Stomach (tissue), 19 donors: ENCODE measurements at places on chromosomes 13 and 19. TPM values are rescaled to one million over a fixed set of nuclear protein-coding genes. Genes with fewer than 3 reads are reported as not detected.
A peak's percentile ranks its signal among the peaks of the same experiment; 100 is the strongest.

Gene ADGRE3
- not detected for total RNA-seq

- H3K4me1 ChIP-seq: peaks cover 5% of the 10 kb centered on the region
- H3K4me3 ChIP-seq: no peak overlapping the region
- H3K27me3 ChIP-seq: no peaks in the 10 kb centered on the region
- H3K36me3 ChIP-seq: peaks cover 13% of the 10 kb centered on the region
- no peak overlapping the region for H3K27ac ChIP-seq
Observed at GRCh38 chr13:113329656-113330312, 32.7 kb downstream of the LAMP1 start.

Gene ANGPTL4
- 19.8 TPM for total RNA-seq

DNA sequence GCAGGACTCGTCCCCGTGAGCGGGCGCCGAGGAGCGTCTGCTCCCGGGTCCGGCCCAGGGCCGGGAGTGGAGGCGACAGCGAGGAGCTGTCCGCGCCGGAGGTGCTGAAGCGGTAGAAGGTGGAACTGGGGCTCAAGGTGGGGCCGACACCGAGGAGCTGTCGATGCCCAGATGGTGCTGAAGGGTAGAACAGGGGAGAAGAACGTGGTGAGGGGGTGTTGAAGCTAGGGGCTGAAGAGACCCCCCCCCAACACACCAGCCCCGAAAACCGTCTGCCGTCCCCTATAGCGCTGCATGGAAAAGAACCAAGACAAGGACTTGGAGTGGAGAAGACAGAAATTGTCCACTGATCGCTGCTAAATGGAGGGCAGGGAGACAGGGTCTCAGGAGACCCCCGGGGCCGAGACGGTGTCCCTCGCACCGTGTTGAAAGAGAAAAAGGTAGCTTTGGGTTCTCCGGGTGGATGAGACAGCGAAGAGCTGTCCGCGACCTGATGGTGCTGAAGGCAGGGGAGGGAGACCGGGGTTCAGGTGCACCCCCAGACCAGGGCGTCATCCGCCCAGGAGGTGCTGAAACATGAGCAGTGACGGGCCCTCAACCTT is 7.1 kb upstream of the PDE4C start:
- H3K4me1 ChIP-seq: peaks cover 12% of the 10 kb centered on the region
- DNase-seq: peak; percentile 86
- no peaks in the 10 kb centered on the region for H3K36me3 ChIP-seq
- no peak overlapping the region for H3K27ac ChIP-seq
- H3K4me3 ChIP-seq: no peak overlapping the region

Gene SIGLEC5
- 1.8 TPM for total RNA-seq

- H3K27me3 ChIP-seq: no peaks in the 10 kb centered on the region
- DNase-seq: peak; percentile 88
- peak overlapping the region; percentile 85 for H3K27ac ChIP-seq
- H3K36me3 ChIP-seq: no peaks in the 10 kb centered on the region
Observed at GRCh38 chr19:18021121-18021755, 13.3 kb downstream of the ARRDC2 start.

GRCh38 chr13:107329991-107330390 is 762.1 kb upstream of the ARGLU1 start:
- no peak overlapping the region for H3K27ac ChIP-seq
- H3K4me1 ChIP-seq: no peaks in the 10 kb centered on the region
- H3K4me3 ChIP-seq: no peak overlapping the region
- H3K27me3 ChIP-seq: no peaks in the 10 kb centered on the region
- no peaks in the 10 kb centered on the region for H3K36me3 ChIP-seq
- DNase-seq: no peak

Gene COMMD6
- total RNA-seq: 15.4 TPM

DNA sequence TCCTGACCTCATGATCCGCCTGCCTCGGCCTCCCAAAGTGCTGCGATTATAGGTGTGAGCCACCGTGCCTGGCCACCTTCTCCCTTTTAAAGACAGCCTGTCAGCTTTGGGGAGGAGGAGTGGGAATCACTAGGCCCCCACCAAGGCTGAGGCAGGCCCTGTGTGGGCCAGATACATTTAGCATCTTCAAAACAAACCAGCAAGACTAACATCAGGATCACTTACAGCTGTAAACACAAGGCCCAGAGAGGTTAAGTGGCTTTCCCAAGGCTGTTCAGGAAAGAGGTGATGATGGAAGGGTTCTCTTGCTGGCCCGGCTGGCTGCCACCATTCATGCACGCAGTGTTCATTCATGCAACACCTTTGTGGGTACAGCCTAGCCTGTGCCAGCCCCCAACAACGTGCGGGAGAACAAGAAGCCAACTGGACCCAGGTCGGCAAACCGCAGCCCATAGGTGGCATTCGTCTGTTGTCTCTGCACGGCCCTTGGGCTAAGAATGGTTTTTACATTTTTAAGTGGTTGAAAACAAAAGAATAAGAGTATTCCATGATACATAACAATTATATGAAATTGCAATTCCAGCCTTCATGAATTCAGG is 23.0 kb downstream of the IER2 start:
- H3K4me3 ChIP-seq: no peak overlapping the region
- H3K4me1 ChIP-seq: peaks cover 33% of the 10 kb centered on the region
- H3K27ac ChIP-seq: peak overlapping the region; percentile 80
- no peaks in the 10 kb centered on the region for H3K27me3 ChIP-seq

DNA sequence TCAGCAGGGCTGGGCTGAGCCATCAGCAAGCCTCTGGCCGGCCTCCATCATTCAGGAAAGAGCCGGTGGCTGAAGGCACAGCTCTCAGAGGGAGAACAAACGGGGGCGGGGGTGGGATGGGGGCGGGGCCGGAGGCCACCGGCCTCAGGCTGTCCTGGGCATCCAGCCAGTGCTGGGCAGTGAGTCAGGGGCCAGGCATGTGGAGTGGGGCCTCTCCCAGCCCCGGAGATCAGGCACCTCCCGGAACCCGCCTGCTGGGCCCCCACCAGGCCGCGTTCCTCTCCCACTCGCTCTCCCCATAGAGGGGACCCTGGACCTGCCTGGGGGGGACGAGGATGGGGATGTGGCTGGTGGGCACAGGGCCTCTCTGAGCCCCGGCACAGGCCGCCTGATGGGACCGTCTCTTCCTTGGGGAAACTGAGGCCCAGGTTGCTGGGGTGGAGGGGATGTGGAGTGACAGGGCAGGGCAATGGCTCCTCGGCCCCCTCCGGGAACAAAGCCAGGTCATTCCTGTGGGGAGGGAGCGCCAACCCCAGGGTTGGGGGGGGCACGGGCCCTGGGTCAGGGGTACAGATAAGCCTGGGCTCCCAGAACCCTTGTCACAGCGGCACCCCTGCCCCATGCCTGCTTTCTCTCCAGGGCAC is 12.9 kb downstream of the SPC24 start:
- peak overlapping the region; percentile 93 for H3K27ac ChIP-seq
- DNase-seq: peak; percentile 96
- no peaks in the 10 kb centered on the region for H3K36me3 ChIP-seq
- peaks cover 57% of the 10 kb centered on the region for H3K4me1 ChIP-seq
- H3K4me3 ChIP-seq: no peak overlapping the region
- H3K27me3 ChIP-seq: no peaks in the 10 kb centered on the region

DNA sequence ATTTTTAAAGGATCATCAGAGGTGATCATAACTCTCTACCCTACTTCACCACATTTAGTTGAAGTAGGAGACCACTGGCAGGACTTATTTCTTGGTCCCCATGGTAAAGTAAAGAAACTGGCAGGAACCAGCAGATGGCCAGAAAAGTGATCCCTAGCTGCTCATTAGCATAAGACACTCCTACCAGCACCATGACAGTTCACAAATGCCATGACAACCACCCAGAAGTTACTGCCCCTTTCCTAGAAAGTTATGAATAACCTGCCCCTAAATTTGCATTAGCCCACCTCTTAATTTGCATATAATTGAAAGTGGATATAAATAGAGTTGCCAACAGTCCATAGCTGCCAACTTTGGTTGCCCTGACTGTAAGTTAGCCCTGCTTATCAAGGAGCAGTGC is 18.4 kb upstream of the RUBCNL start:
- no peaks in the 10 kb centered on the region for H3K36me3 ChIP-seq
- no peak for DNase-seq
- no peak overlapping the region for H3K27ac ChIP-seq

DNA sequence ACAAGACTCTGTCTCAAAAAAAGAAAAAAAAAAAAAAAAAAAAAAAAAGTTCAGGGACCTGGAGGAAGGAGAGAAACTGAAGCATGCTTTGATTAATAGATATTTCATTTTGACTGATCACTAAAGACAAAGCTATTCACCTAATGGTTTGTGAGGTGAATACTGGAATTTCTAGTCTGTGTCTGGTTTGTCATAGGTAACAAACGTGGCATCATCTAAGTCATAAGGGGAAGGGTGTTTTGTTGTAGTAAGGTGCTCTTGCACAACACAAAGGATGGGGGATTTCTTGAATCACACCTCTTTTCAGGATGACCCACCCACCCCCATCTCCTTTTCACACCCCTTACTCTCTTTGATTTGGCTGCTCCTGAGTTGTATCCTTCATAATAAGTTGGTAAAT is 13.8 kb upstream of the ZNF69 start:
- no peak overlapping the region for H3K4me3 ChIP-seq
- H3K36me3 ChIP-seq: peaks cover 4% of the 10 kb centered on the region
- H3K27ac ChIP-seq: no peak overlapping the region

DNA sequence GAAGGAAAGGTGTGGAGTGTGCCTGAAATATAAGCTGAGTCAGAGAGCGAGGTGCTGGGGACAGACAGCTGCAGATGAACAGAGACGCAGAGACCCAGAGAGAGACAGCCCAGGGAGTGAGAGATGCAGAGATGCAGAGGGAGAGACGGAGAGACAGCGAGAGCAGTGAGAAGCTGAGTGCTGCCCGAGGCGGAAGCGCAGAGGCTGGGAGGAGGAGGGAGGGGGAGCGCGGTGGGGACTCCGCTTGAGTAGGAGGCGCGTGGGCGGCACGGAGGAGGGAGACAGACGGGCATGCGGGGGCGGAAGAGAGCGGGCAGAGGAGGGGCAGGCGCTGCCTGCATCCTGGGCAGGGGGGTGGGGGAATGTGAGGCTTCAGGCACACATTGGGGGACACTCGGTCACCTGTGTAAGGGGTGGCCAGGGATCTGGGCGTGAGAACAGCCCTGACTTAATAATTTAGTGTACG is 25.7 kb downstream of the SLC8A2 start:
- no peak overlapping the region for H3K27ac ChIP-seq
- H3K27me3 ChIP-seq: peaks cover 21% of the 10 kb centered on the region
- H3K36me3 ChIP-seq: no peaks in the 10 kb centered on the region

- no peaks in the 10 kb centered on the region for H3K36me3 ChIP-seq
- H3K27ac ChIP-seq: no peak overlapping the region
- H3K4me1 ChIP-seq: no peaks in the 10 kb centered on the region
- no peak for DNase-seq
Observed at GRCh38 chr13:32354040-32354439, 38.7 kb downstream of the BRCA2 start.

DNA sequence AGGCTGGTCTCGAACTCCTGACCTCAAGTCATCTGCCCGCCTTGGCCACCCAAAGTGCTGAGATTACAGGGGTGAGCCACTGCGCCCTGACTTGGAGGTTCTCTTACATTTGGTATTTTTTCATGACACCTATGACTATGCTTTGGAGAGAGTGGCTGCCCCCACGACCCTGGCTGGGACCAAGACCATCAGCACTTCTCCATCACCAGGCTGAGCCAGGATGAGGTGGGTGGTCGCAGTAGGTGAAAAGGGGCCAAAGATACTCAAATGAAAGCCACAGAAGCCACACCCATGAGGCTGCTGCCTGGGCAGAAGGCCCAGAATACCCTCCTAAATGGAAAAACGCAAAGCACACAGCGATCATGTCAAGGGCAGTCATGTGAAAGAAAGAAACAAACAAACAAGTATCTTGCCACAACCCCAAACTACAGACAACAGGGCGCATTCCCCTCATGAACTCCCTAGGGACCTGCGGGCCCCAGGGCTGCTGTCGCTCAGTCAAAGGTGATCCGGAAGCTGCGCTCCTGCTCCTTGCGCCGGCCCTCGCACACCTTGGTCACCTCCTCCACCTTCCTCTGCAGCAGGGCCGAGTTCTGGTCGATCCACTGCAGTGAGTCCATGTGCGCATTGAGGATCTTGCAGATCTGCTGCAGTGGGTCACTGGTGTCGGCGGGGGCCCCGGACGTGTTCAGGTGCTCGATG is 11.2 kb upstream of the IL4I1 start:
- no peak overlapping the region for H3K4me3 ChIP-seq
- no peak overlapping the region for H3K27ac ChIP-seq
- peaks cover 61% of the 10 kb centered on the region for H3K36me3 ChIP-seq
- peaks cover 12% of the 10 kb centered on the region for H3K4me1 ChIP-seq

Gene SPINT2
- total RNA-seq: 29.8 TPM

GRCh38 chr19:35848919-35849505 is 3.3 kb downstream of the NPHS1 start:
- peaks cover 16% of the 10 kb centered on the region for H3K4me1 ChIP-seq
- peaks cover 60% of the 10 kb centered on the region for H3K27me3 ChIP-seq
- no peaks in the 10 kb centered on the region for H3K36me3 ChIP-seq
- H3K27ac ChIP-seq: no peak overlapping the region
- no peak overlapping the region for H3K4me3 ChIP-seq
- no peak for DNase-seq

- H3K36me3 ChIP-seq: no peaks in the 10 kb centered on the region
- no peak overlapping the region for H3K4me3 ChIP-seq
Observed at GRCh38 chr13:66405908-66406802, 824.0 kb downstream of the PCDH9 start.

Gene IZUMO2
- total RNA-seq: not detected

GRCh38 chr19:2636897-2637683 is 65.4 kb downstream of the GNG7 start:
- no peaks in the 10 kb centered on the region for H3K36me3 ChIP-seq
- peaks cover 47% of the 10 kb centered on the region for H3K4me1 ChIP-seq
- no peak overlapping the region for H3K4me3 ChIP-seq
- peak; percentile 72 for DNase-seq
- no peak overlapping the region for H3K27ac ChIP-seq

DNA sequence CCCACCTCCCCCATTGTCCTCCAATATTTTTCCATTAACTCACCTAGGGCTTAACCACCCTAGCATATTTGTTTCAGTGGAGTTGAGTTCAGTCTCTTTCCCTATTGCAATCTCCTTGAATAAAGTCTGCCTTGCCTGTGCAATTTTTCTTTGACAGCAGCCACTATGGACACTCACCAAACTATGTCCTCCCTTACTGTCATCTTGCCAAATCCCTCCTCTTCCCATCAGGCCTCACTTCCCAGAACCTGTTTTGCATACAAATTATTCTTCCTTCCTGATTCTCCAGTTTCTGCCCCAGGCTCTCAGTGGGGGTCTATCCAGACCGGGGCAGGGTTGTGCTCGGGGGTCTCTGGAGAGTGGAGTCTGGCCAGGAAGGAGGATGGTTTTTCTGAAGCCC is 2.2 kb upstream of the LYPD5 start:
- H3K36me3 ChIP-seq: no peaks in the 10 kb centered on the region
- no peak overlapping the region for H3K4me3 ChIP-seq
- peaks cover 4% of the 10 kb centered on the region for H3K4me1 ChIP-seq
- no peak overlapping the region for H3K27ac ChIP-seq
- H3K27me3 ChIP-seq: no peaks in the 10 kb centered on the region

Gene KIR2DL4
- total RNA-seq: 0.87 TPM

GRCh38 chr13:30340331-30341250 is 33.2 kb upstream of the KATNAL1 start:
- H3K27me3 ChIP-seq: no peaks in the 10 kb centered on the region
- peaks cover 15% of the 10 kb centered on the region for H3K4me1 ChIP-seq
- DNase-seq: no peak

Gene FXYD1
- 193 TPM for total RNA-seq
